CD14-positive monocyte (primary cell): ENCODE measurements at places on chromosomes 5 and 9.

GRCh38 chr5:154444556-154445421, 1.0 kb upstream of the SAP30L start:
- peak; percentile 5 for DNase-seq

- no peak for DNase-seq
These were observed 263.4 kb downstream of the ZSWIM6 start for GRCh38 chr5:61595426-61595825.

DNA sequence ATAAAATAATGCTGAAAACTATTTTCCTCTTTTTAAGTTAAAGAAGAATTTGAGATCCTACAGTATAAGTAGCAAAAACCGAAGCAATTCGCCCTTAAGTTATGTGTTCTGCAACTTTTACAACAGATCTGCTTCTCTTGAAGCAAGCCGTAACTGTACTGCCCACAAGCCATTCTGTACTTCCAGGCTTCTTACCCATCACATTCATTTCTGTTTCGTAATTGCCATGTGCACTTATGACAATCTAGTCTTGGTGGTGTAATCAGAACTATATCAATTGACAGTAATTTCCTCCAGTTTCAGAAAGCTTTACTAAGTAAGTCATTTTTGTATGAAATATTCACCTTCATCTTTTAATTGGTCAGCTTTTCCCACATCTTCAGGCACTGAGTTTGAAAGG, 13.8 kb downstream of the SGTB start:
- DNase-seq, result no peak

DNA sequence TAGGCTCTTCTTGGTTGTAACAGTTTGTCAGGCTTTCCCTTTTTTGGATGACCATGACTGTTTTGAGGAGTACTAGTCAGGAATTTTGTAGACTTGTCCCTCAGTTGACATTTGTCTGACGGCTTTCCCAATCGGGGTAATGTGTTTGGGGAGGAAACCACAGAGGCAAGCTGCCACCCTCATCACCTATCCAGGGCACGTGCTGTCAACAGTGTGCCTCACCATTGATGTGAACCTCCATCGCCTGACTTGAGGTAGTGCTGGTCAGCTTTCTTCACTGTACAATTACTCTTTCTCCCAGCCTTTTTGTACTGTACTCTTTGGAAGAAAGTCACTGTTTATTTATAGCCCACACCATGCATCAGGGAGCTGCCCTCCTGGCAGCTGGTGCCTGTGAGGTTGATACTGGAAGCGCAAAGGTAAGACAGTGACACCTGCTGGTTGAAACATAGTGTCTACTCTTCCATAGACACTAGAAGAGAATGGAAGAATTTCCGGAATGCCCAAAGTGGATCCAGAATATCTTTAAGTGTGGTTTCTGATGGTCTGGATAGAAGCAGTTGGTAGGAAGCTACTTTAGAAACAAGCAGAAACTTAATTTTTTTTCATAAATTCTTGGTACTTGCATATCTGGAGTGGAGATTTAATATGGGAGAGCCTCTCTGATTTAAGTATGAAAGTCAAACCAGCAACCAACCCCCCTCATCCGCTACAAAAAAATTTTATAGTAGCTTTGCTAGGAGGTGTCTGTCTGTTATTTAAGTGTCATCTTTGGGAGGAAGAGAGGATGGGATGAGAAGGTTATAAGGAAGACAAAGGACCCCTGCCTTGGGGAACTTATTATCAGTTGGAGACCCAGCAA, 69.3 kb downstream of the SNX30 start:
- peak; percentile 21 for DNase-seq

DNA sequence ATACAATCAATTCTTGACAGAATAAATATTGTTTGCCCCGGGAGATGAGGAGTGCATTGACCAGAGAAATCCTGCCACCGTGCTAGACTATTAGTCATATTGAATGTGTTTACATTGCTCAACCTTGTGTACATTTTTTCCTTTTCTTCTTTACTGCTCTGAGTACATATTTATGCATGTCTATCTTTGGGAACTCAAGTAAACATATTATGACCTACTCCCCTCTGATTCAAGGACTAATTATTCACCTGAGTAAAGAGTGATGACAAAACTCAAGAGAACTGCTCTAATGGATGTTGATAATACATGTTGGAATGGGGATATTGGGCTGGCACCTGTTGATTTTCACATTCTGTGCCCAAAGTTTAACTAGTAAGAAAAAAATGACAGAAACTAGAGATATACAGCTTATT, 3.9 kb upstream of the SPINK1 start:
- DNase-seq, result no peak

- no peak for DNase-seq
These were observed 288.6 kb downstream of the ICE1 start for GRCh38 chr5:5711112-5711511.

DNA sequence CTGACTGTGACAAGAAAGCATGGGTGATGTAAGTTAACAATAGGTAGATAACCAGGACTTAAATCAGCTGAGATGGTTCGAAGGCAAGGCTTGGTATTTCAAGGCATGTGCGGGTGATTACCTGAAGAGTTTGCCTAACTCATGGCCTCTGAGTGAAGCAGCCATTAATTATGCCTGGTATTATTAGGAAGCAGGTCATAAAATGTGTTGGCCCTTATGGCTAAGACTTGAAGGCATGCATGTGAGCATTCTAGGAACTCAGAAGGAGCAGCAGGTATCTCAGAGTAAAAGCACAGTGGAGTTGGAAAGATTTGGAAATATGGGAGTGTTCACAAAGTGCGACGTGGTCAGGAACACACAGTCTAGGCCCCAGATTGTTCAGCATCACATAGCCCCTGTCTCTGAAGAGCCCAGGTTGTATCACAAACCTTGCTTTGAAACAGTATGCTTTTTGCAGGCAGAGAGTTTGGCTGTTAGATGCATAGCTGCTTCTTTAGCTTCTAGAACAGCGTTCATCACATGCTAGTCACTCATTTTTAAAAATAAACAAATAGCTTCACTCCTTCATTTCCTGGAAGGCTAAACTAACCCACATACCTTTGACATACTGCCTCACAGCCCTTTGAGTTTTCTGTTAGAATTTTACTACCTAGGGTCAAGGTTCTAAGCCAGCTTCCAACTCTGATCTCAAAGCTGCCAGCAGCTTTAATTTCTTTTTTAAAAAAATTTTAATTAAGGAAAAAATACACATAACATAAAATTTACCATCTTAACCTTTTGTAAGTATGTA, 2.1 kb downstream of the HEXB start:
- DNase-seq, result no peak

GRCh38 chr9:137380606-137381005, 42.4 kb downstream of the EXD3 start:
- no peak for DNase-seq

DNA sequence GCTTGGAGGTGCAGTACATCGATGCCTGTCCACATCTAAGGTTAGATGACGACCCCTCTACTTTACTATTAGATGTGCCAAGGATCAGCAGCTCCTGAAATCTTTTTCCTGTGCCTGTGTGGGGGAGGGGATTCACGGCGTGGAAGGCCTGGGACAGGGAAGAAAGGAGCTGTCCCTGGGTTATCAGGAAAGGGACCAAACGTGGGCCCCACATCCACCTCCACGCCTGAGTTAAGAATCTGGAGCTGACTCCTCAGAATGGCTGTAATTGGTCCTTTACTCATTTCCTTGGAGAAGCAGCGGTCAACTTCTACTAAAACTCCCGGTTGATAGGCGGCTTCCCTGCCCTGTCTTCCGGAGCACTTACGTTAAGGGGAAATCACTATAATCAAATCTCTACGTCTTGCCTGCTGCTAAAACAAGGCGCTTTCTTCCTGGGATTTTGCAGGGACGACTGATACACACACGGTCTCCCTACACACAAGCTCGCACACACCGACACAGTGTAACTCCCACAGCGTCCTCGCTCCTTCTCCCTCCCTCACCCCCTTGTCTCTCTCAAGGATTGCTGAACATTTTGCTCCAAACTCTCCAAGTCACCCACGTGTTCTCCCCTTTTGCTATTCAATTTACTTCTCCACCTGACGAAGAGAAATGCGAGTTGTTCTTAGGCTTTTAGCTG, 1.4 kb downstream of the PDE4D start:
- no peak for DNase-seq

GRCh38 chr5:68147659-68148058, 67.9 kb upstream of the PIK3R1 start:
- DNase-seq, result no peak

DNA sequence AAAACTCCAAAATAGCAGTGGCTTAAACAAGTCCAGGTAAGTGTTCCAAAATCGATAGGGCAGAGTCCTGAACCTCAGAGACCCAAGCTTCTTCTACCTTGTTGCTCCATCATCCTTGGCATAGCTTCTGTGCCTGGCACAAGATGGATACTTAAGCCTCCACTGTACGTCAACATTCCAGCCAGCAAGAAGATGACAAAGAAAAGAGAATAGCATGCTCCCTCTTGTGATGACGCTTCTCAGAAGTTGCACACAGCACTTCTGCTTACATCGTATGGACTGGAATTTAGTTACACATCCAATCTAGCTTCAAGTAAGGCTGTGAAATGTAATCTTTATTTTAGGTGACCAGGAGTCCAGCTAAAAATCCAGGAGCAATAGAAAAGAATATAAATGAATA, 227.4 kb downstream of the ESM1 start:
- DNase-seq, result no peak

DNA sequence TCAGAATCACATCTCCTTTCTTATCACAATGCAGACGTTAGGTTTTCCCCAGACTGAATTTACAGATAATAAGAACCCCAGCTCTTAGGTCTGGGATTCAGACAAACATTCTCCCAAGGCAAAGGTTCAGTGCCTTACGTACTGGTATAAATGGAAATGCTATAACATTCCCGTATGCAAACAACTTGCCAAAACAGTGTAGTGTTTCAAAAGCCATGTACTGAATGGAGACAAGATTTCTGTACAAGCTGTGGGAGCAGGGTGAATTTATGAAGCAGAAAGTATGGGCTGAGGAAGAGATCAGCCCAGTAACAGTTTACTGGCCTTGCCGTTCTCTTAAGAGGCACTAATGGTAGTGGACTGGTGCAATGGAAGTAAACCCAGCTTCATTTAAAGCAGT, 225.5 kb upstream of the ZNF462 start:
- no peak for DNase-seq

DNA sequence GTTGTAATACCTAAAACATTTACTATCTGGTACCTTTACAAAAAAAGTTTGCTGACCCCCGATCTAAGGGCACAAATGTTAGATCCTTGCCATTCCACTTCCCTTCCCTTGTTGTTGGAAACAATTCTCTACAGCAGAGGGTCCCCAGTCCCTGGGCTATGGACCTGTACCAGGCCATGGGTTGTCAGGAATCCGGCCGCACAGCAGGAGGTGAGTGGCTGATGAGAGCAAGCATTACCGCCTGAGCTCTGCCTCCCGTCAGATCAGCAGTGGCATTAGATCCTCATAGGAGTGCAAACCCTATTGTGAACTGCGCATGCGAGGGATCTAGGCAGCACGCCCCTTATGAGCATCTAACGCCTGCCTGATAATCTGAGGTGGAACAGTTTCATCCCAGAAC, 248.5 kb downstream of the AP3B1 start:
- no peak for DNase-seq

- DNase-seq, result no peak
These were observed 141.0 kb downstream of the PBX3 start for GRCh38 chr9:125888211-125888610.

GRCh38 chr9:108666240-108666784, 189.5 kb downstream of the ACTL7B start:
- peak; percentile 19 for DNase-seq

- DNase-seq, result peak; percentile 17
These were observed 89.4 kb upstream of the CD180 start for GRCh38 chr5:67286006-67286405.

DNA sequence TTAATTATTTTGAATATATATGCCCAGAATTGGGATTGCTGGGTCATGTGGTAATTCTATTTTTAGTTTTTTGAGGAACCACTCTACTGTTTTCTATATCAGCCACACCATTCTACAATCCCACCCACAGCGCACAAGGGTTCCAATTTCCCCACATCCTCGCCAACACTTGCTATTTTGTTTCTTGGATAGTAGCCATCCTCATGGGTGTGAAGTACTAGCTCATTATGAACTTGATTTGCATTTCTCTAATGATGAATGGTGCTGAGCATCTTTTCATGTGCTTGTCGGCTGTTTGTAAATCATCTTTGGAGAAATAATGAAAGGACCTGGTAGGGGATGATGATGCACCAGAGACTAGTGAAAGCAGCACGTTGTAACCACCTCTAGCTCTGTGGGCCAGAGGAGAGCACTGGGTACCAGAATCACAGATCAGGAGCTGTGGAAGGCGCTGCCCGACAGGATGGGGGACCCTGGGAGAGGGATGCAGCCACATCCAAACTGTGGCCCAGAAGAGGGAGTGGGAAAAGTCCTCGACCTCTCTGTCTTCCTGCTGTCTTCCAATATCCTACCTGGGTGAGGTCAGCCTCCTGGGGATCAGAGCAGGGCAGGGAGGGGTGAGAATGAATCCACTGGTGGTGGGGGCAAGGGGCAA, 155.4 kb downstream of the RGS3 start:
- no peak for DNase-seq

GRCh38 chr9:93827545-93828330, 127.4 kb downstream of the BARX1 start:
- DNase-seq, result peak; percentile 15

DNA sequence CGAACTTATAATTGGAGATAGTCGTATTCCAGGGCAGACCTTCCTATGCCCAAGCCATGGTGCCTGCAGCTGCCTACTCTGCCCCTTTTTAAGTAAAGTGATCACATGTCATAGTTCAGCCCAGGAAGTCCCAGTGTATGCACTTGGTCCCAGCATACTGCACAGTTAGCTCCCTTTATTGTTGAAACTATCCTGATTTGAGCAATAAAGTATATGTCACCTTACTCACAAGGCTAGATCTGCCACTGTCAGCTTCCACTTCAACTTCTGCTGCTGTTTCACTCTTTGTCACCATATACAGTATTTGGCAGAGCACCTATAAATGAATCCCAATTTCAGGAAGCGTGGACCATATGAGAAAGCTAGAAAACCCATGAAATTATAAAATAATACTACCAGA, 103.8 kb upstream of the PTGER4 start:
- no peak for DNase-seq

DNA sequence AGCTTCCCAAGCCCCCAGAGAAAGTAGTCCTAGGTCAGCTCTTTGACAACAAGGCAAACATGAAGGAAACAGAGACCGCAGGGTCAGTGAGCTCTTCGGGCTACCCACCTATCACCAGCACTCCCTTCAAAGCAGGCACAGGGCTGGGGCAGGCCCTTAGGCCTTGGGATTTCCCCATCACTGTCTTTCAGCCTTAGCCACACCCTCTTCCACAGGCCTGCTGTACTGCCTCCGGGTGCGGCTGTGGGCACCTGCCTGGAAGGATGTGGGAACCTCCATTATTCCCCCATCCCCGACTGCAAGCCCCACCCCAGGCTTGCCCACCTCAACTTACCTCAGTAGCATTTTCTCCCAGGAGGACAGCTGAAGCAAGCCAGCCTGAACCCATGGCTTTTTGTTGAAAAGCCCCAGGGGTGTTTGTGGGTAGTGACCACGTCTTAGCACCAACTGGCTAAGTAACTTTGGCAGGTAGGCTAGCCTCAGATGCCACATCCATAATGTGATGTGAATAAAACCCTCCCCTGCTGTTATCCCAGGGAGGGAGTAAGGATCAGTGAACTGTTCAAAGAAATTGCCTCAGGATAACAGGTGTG, 100.2 kb downstream of the PIK3R1 start:
- DNase-seq, result peak; percentile 63

GRCh38 chr9:136571531-136571930, 25.7 kb upstream of the NOTCH1 start:
- no peak for DNase-seq
